Endothelial cell of umbilical vein (primary cell): ENCODE measurements at places on chromosomes 7 and 10. TPM values are rescaled to one million over a fixed set of nuclear protein-coding genes. Genes with fewer than 3 reads are reported as not detected.

The TNKS2 gene
- 33.3 and 34.0 TPM in 2 replicates for total RNA-seq

The SFTPD gene
- total RNA-seq = not detected in 2 replicates

The JAKMIP3 gene
- 0.07 TPM in 1 of 2 replicates, not detected in the other for total RNA-seq

The WNT16 gene
- total RNA-seq = not detected in 2 replicates

The SCIN gene
- 0.69 TPM in 1 of 2 replicates, not detected in the other for total RNA-seq

The CFAP46 gene
- 0.75 and 1.1 TPM in 2 replicates for total RNA-seq

The ECHS1 gene
- total RNA-seq = 91.9 and 108 TPM in 2 replicates

The CD36 gene
- 0.58 and 1.2 TPM in 2 replicates for total RNA-seq

The PPP1R17 gene
- not detected in 2 replicates for total RNA-seq

The WDFY4 gene
- total RNA-seq = 10.2 and 10.5 TPM in 2 replicates

The LHFPL3 gene
- total RNA-seq = not detected in 2 replicates

The TFEC gene
- 7.9 TPM in 2 replicates for total RNA-seq

The EN2 gene
- total RNA-seq = not detected in 2 replicates

The NYAP1 gene
- 2.0 and 2.8 TPM in 2 replicates for total RNA-seq

The DYDC2 gene
- total RNA-seq = not detected in 2 replicates

The LGI1 gene
- total RNA-seq = not detected in 2 replicates

The CLDN12 gene
- total RNA-seq = 6.1 and 8.1 TPM in 2 replicates

The WNT8B gene
- total RNA-seq = not detected in 2 replicates

The HIBADH gene
- 19.7 and 22.6 TPM in 2 replicates for total RNA-seq

The AMPH gene
- total RNA-seq = 8.0 and 9.2 TPM in 2 replicates

The GBX1 gene
- not detected in 2 replicates for total RNA-seq

The HOXA9 gene
- 61.6 and 62.9 TPM in 2 replicates for total RNA-seq

The STRIP2 gene
- 8.8 and 10.0 TPM in 2 replicates for total RNA-seq

The CAV1 gene
- 1,126 and 1,483 TPM in 2 replicates for total RNA-seq

The PPP3CB gene
- 29.8 and 30.4 TPM in 2 replicates for total RNA-seq

The VSTM4 gene
- total RNA-seq = 0.07 and 0.12 TPM in 2 replicates

The ACTL6B gene
- total RNA-seq = not detected in 2 replicates

The DOCK4 gene
- 164 TPM in 2 replicates for total RNA-seq

The SLC26A4 gene
- total RNA-seq = 0.77 and 1.3 TPM in 2 replicates

The AOAH gene
- total RNA-seq = not detected in 2 replicates

The TMEM130 gene
- not detected in 2 replicates for total RNA-seq

The SPDYE11 gene
- not detected in 2 replicates for total RNA-seq

The LRRN3 gene
- not detected in 2 replicates for total RNA-seq

The HYAL4 gene
- total RNA-seq = not detected in 2 replicates

The INA gene
- total RNA-seq = 0.39 and 0.40 TPM in 2 replicates

The GRID2IP gene
- not detected in 2 replicates for total RNA-seq

The SLC16A12 gene
- not detected in 2 replicates for total RNA-seq

The ADAM22 gene
- total RNA-seq = 0.53 and 1.4 TPM in 2 replicates

The TLX1 gene
- not detected in 2 replicates for total RNA-seq

The LRRC18 gene
- total RNA-seq = not detected in 2 replicates

The RNLS gene
- 2.5 and 3.6 TPM in 2 replicates for total RNA-seq

The GDF2 gene
- not detected in 2 replicates for total RNA-seq

The OR2A1 gene
- not detected in 2 replicates for total RNA-seq

The CRHR2 gene
- total RNA-seq = not detected in 2 replicates

The PLA2G12B gene
- total RNA-seq = not detected in 2 replicates

The VENTX gene
- not detected in 2 replicates for total RNA-seq

The STEAP4 gene
- not detected in 2 replicates for total RNA-seq

The IL2RA gene
- total RNA-seq = not detected in 2 replicates

The ENTPD1 gene
- total RNA-seq = 23.0 and 27.0 TPM in 2 replicates

The LEP gene
- total RNA-seq = not detected in 2 replicates

The ADD3 gene
- 52.3 and 55.2 TPM in 2 replicates for total RNA-seq

The CFAP69 gene
- 2.9 and 4.4 TPM in 2 replicates for total RNA-seq

The STK17A gene
- 53.9 and 58.8 TPM in 2 replicates for total RNA-seq

The PRF1 gene
- total RNA-seq = not detected in 2 replicates

The OR2A42 gene
- total RNA-seq = not detected in 2 replicates
